Stomach (tissue), 19 donors: ENCODE measurements at places on chromosomes 3 and 15.
A peak's percentile ranks its signal among the peaks of the same experiment; 100 is the strongest.

DNA sequence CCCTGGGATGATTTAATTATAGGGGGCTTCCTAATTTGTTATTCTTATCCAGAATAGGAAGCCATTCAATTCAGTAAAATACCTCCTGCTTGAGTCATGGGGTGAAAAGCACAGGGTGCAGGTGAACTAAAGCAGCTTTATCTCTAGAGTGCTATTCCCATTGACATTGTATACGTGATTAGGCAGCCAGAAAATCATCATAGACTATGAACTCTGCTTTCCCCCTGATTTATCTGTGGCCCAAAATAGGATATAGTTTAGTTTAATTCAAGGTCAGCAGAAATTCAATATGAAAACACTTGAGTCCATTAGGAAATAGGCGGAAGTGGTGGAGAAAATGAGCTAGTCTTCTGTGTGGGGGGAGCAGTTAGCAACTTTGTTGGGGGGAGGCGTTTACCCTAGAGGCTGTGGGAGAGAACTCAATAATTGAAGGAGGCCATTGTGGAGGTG lies 18.2 kb upstream of the PRKCI start:
- DNase-seq: peak; percentile 32

- DNase-seq: no peak
Measured at GRCh38 chr3:158802409-158803268, 785 bp downstream of the MFSD1 start.

- no peak for DNase-seq
Measured at GRCh38 chr3:64856977-64857516, 169.2 kb upstream of the ADAMTS9 start.

GRCh38 chr3:186589856-186590579 lies 19.5 kb downstream of the DNAJB11 start:
- DNase-seq: peak; percentile 16

DNA sequence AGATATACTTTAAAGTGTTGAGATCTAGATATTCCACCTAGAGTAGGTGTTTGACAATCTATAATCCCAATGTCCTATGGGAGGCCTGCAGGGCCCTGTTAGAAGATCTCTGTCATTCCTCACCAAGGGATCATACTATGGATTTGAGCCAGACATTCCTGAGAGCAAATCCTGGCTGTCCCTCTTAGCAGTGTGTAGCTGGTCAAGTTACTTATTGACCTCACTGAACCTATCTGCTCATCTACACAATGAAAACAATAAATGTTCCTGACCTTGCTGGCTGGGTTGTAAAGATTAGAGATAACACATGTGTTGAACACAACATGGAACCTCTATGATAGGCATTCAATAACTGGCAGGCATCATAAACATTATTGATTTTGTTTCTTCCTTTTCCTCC lies 265.6 kb upstream of the ATP11B start:
- DNase-seq: no peak

- DNase-seq: no peak
Measured at GRCh38 chr15:36400936-36401585, 178.4 kb upstream of the CDIN1 start.

GRCh38 chr3:187788984-187789857 lies 44.0 kb upstream of the BCL6 start:
- no peak for DNase-seq

- no peak for DNase-seq
Measured at GRCh38 chr3:64554096-64554920, 133.5 kb downstream of the ADAMTS9 start.

DNA sequence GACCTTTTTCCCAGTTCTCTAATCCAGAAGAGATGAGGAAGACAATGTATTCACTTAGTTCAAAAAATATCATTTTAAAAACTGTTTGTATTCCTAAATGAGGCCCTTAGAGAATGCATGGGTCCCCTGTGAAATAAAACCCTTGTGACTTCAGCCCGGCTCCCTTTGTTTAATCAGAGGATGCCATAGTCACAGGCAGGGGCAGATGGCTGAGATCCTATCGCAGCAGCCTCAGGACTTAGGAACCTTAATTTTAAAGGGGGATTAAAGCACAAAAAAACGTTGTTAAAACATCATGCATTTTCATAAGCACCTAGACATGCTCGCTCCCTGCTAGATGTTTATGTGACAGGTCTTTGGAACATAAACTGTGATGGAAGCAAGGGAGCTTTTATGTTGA lies 176.6 kb downstream of the IL20RB start:
- DNase-seq: no peak

GRCh38 chr3:66748175-66748876 lies 247.5 kb upstream of the LRIG1 start:
- no peak for DNase-seq

DNA sequence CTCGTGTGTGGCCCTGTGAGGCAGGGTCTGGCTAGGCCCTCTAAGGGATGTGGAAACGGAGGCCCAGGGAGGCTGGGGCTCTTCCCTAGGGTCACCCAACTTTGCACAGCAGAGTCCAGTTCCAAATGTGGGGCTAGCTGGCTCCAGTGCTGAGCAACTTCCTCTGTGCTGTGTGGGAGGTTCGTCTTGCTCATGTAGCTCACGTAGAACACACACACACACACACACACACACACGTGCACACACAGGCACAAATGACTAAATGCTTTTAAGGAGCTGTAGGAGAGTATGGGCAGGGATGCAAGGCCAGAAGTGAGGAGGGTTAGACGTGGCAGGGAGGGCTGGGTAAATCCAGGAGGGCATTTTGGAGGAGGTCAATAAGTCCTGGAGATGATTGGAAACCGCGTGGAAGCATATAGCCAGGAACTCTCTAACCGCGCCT lies 213.8 kb downstream of the RPLP1 start:
- DNase-seq: no peak

- peak; percentile 47 for DNase-seq
Measured at GRCh38 chr15:71547011-71547410, 263.3 kb upstream of the NR2E3 start.

DNA sequence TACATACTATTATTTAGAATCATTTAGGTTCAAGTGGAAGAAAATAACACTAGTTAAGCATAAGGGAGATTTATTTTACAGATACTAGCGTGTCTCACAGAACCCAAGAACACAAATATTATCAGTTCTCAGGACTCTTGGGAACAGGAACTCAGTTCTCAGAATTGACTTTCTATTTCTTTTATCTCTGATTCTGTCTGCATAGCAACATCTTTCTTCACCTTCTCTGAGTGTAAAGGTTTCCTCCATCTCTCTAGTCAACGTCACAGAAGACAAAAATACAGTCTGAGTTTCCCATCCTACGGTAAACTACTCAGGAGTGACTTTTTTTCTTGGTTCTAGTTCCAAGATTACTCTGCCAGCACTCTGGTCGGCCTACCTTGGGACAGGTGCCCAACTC lies 220.0 kb downstream of the SV2B start:
- no peak for DNase-seq

- no peak for DNase-seq
Measured at GRCh38 chr3:111617406-111617805, 22.3 kb upstream of the ZBED2 start.

DNA sequence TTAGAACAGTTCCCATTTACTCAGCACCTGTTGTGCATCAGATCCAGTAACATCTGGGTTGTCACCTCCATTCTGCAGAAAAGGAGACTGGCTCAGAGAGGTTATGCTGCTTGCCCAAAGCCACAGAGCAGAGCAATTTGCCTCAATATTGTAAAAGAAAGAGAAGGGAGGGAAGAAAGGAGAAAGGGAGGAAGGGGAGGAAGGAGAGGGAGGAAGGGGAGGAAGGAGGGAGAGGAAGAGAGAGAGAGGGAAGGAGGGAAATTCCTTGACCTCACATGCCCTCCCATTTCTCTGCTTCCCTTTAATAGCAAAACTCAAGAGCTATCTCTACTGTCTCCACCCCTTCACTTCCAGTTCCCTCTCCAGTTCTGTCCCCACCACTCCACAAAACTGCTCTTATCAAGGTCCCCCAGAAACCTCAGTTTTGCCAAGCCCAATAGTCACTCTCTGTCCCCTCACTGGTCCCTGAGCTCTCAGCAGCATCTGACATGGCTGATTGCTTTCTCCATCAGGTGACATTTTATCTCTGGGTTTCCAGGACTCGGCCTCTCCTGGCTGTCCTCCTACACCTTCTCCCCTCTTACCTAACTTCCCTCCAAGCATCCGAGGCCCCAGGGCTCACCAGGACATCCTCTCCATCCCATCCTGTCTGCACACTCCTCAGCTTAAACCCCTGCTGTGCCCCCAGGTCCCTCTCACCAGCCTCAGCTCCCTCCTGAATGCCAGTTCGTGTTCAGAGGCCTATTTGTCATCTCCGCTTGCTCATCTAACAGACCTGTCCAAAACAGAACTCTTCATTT lies 104.7 kb upstream of the LINGO1 start:
- no peak for DNase-seq

DNA sequence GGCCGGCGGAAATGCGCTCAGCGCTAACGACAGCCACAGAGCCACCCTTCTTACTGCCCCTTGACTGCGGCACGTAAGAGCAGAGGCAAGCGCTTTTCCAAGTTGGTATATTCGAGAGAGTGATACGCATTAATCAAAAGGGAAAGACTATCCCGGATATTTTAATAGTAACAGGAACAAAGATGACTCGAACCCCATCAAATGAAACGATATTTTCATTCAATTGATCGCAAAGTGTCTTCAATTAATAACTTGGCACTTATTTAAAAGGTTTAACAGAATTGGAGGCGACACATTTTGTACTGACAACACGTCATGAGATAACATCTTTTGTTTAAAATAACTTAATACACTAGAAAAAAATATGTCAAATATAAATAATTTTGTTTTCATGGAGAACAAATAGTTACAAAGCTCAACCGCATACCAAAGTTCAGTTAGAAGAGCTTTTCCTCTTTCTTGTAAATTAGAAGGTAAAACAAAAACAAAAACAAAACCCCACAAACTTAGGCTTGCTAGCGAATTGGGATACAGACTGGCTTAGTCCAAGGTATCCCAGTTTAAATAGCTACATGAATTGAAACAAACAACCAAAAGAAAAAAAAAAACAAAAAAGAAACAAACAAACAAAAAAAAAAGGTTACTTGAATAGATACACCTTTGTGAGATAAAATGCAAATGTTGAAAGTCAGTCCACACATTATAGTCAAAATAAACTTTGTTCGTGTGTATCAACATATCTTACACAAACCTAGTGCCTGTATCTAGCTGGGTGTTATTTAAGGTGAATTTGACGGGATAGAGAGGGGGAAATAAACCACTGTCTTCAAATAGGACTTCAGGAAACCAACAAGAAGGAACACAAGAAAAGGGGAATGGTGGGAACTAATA lies 10.2 kb downstream of the SHOX2 start:
- DNase-seq: peak; percentile 8

DNA sequence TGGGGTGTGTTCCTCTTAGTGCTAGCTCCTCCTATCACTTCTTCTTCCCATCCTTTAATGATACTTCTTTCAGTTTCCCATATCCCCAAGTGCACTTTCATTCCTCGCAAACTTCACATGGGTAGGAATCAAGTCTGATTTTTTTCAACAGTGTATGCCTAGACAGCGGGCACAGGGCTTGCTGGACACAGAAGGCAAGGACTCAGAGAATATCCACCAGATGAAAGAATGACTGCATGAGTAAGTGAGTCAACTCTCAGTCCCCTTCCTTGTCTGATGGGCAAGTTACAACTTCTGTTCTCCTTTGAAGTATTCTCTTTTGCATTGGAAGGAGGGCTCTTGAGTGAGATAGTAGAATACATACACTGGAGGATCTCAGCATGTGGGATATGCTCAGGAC lies 3.1 kb upstream of the SQOR start:
- no peak for DNase-seq

DNA sequence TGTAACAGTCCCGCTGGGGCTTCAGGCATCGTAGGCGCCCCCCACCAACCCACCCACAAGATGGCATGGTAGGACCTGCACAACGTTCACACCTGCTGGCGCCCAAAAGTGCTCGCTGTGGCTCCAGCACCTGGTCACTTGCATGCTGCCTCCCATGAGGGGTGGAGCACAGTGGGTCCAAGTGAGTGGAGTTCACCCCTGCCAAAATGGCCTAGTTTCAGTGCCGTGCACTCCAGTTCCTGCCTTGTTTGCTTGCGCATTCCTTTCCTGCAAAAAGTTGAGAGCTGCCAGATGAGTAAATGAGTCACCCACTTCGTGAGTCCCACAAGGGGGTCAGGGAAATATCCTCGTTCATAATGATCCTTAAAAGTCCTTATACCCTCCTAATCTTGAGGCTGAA lies 788.7 kb upstream of the DPPA4 start:
- DNase-seq: no peak

- DNase-seq: no peak
Measured at GRCh38 chr3:138314751-138315150, 14.9 kb downstream of the NME9 start.

DNA sequence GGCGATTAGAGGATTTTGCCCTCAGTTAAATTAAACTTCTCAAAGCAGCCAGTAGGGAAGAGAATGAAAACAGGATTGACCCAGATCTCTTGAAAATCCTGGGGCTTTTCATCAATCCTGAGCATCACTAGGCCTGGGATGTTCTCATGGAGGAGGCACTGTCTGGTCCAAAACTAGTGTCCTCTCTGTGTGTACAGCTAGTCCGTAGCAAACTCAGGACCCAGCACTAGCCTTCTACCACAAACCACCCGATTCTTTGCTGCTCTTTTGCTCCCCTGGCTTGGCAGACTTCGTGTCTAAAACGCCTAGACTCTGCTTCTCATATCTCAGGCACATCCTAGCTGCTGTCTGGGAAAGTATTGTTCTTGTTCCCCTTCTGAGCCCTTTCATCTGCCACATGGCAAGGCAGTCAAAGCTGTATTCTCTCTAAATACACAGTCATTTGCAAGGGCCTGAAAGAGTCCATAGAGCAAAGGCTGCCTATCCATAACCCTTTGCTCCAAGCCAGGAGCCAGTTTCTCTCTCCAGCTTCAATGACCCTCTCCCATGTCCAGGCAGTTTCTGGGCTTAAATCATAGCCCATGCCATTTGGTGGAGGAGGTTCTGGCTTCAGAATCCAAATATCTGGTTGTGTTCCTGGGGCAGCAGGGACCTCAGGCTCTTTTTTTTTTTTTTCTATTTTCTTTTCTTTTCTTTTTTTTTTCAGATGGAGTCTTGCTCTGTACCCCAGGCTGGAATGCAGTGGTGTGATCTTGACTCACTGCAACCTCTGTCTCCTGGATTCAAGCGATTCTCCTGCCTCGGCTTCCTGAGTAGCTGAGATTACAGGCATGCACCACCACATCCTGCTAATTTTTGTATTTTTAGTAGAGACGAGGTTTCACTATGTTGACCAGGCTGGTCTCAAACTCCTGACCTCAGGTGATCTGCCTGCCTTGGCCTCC lies 52.4 kb downstream of the CDC25A start:
- DNase-seq: no peak

GRCh38 chr3:94961423-94962100 lies 898.7 kb downstream of the NSUN3 start:
- peak; percentile 27 for DNase-seq

- no peak for DNase-seq
Measured at GRCh38 chr3:16402451-16402850, 111.0 kb downstream of the RFTN1 start.

GRCh38 chr3:43753741-43754715 lies 63.3 kb downstream of the ABHD5 start:
- DNase-seq: no peak

GRCh38 chr15:52334491-52335160 lies 39.0 kb upstream of the MYO5C start:
- no peak for DNase-seq

DNA sequence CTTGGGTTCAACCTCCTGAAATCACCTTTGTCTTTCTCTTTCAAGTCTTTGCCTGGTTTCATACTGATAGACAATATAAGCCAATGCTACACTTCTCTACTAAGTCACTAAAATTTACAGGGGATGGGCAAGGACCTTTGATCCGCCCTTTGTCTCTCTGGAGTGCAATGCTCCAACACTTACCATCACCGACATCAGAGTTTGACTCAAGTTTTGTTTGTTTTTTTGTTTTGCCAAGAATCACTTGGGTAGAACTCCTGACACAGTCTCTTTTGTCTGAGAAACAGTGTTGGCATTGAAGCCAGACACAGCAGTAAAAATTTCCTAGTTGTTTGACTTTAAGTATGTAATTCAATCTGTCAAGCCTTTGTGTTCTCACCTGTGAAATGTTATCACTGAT lies 29.3 kb downstream of the NFKBIZ start:
- DNase-seq: no peak
